Stimulated activated CD4-positive, alpha-beta T cell treated with anti-CD3 and anti-CD28 coated beads, Interleukin-2, amount 100 ng/mL, for 48 hours (primary cell): ENCODE measurements at places on chromosomes 1 and 21.

GRCh38 chr1:201515062-201515750 is 8.3 kb upstream of the CSRP1 start:
- DNase-seq: no peak

- no peak for DNase-seq
Observed at GRCh38 chr1:53502641-53503432, 43.6 kb downstream of the DMRTB1 start.

DNA sequence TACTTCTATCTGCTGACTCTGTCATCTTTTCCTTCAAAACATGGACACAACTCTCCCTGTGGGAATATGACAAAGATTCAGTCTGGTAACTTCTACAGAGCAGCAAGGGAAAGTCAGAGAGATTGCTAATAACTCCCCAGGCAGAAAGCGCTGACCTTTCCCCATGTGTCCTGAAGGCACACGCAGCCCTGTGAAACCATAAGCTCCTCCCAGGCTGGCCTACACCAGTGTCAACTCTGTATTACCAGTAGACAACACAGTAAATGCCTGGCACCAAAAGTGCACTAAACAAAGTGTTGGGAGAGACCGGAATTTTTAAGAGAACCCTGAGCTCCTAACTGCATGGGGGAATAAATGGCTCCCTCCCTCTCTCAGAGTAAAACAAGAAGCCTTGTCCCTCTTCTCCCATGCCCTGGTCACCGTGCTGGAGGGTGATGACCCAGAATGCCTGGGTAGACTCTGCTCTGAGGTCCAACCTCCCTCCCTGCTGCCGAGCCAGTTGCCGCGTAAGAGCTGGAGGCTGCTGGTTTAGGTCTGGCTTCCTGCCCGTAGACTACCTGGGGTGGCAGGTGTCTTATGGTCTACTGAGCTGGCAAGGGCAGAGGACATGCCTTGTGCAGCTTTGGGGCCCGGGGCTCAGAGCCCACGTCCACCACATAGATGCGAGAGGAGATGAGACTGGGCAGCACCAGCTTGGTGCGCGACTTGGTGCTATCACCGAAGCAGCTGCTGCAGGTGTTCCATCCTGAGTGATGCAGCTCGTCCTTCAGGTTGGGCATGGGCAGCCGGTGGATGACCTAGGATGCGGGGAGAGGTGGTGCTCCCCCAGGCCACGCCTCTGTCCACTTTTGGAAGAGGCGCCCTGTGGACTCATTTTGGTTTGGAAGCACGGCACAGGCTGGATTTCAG is 3.9 kb downstream of the SELENBP1 start:
- no peak for DNase-seq

DNA sequence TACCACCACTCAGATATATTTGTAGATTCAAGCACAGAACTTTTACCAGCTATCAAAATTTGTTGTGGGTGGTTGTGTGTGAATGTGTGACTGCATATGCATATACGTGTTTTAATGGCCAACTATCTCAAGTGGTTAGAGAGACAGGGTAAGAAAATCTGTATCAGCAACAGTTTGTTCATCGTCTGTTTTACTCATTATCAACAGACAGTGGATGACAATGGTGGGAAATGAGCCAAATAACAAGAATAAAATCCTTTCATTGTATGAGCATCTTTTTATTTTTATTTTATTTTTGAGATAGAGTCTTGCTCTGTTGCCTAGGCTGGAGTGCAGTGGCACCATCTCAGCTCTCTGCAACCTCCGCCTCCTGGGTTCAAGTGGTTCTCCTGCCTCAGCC is 22.7 kb upstream of the DYNLT5 start:
- no peak for DNase-seq

GRCh38 chr1:55337801-55338447 is 122.8 kb upstream of the USP24 start:
- no peak for DNase-seq

DNA sequence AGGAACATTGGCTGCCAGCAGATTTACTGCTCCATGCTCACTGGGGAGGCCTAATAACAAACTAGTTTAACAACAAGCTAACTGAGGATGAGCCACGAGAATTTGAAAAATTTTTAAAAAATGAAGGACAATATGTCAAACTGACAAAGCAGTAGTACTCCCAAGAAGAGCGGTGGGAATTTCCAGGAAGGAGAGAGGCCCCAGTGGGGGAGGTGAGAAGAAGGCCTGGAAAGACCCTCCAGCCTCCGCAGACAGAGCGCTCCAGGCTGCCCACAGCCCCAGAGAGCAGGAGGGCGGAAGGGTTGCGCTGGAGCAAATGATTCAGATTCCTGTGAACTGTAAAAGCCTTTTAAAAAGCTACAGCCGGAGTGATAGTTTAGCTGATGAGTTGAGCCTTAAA is 78.5 kb downstream of the SIPA1L2 start:
- DNase-seq: no peak

DNA sequence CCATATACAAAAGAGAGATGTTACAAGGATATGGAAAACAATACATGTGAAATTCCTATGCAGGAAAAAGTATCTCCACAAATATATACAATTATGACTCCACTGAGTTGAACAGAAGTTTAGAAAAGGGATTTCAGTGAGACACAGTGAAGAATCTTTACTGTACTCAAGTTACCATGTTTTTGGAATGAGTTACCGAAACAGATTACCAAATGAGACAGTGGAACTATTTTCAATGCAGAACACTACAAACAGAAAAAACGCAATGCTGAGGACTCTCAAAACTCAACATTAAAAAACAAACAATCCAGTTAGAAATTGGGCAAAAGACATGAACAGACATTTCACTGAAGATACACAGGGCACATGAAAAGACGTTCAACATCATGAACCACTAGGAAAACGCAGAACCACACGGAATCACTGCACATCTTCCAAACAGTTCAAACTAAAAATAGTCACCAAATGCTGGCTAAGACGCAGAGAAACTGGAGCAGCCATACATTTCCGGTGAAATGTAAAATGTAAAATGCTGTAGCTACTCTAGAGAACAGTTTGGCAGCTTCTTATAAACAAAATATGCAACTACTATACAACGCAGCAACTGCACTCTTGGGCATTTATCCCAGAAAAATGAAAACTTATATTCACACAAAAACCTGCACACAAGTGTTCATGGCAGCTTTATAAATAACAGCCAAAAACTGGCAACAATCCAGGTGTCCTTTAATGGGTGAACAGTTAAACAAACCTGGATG is 118.7 kb downstream of the UBR4 start:
- DNase-seq: no peak

DNA sequence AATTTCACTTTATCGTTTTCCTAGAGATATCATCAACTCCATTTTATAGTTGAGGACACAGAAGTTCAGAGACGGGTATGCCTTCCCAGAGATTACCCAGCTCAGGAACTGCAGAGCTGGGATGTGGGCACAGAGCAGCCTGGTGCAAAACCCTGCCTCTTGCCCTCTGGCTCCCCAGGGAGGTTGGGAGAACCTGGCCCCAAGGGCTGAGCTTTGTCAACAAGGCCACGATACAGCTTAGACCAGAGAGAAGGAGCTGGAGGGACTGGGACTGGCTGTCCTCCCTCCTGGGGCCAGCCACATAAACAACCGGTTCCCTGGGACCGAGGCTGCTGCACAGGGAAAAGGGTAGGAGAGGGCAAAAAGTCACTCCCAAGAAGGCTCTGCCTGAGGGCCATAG is 3.8 kb downstream of the RIMS3 start:
- no peak for DNase-seq

DNA sequence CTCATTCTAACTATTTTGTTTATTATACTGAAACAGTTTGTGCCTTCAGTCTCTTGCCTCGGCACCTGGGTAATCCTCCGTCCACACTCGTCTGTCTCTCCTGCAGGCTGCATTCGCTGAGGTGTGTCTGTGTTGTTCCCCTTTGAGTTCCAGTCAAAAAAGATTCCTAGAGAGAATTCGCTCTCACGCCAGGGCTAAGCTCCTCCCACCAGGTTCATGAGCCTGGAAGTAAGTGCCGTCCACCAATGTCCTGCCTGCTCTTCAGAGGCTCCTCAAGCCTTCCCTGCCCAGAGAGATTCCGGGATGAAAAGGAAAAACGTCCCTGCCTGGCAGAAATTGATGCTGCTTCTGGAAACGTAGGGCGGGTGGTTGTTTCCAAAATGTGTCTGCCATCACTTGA is 12.9 kb downstream of the KIAA2013 start:
- DNase-seq: no peak

DNA sequence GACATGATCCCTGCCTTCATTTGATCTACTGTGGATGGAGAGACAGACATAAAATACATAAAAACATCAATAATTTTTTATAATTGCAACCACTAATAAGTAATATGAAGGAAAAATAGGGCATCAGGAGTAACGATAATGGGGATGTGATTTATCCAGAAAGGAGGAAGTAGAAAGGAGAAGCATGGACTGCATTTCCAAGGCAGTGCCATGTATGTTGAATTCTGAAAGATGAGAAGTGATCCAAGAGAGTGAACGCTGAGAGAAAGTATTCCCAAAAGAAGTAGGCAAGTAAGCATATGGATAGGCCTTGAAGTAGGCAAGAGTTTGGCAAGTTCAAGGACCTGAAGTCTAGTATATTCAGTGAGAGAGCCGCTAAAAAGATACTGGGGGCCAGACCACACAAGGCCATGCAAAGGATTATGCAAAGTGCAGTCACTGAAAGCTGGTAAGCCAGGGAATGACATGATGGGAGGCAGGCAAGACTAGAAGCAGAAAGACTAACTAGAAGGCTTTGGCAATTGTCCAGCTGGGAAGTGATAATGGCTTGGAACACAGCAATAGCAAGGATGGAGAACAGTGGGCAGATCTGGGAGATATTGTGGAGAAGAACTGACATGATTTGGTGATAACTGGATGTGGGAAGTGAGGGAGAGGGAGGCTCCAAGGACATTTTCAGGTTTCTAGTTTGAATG is 85.9 kb downstream of the TM2D1 start:
- no peak for DNase-seq

DNA sequence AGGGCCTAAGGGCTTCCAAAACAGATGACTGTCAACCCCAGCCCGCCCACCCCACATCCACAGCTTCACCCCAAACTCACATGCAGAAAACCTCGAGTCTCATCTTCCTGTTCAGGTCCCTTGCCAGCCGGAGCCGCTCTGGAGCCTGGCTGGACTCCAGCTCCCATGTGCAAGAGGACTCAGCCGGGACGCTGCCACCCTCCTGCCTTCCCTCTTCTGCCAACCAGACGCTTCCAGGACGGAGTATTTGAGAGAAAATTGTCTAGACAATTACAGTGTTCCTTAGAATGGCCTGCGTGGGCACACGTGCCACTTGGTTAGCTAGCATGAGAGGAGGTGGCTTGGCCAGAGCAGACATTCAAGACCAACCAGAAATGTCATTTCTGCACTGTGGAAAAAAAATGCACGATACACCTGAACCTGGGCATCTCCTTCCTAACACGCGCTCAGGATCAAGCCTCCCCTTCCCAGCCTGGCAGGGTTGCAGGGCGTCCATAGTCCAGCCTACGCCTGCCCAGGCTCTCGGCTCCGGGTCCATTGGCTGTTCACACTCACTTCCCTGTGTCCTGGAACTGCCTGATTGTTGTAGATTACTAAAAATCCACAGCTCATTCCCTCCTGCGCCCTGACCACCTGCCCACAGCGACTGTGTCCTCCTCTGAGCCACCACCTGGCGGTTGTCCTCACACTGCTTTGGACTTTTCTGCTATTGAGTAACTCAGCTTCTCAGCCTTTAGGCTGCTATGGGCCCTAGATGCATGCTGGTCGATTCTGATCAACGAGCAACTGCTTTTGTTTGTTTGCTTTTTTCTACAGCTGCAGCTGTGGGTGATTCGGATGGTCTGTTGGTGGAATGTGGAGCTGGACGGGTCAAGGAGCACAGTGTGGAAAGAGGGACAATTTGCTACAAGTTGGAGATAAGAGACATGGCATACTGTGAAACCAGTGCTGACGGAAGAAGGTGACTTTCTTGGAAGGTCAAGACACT is at the start of gene CLDN14:
CLDN14 (minus strand) TSS at position 708 of the 988 bp plus-strand sequence. CDS start 18,427 bp downstream, outside the sequence.
- no peak for DNase-seq

DNA sequence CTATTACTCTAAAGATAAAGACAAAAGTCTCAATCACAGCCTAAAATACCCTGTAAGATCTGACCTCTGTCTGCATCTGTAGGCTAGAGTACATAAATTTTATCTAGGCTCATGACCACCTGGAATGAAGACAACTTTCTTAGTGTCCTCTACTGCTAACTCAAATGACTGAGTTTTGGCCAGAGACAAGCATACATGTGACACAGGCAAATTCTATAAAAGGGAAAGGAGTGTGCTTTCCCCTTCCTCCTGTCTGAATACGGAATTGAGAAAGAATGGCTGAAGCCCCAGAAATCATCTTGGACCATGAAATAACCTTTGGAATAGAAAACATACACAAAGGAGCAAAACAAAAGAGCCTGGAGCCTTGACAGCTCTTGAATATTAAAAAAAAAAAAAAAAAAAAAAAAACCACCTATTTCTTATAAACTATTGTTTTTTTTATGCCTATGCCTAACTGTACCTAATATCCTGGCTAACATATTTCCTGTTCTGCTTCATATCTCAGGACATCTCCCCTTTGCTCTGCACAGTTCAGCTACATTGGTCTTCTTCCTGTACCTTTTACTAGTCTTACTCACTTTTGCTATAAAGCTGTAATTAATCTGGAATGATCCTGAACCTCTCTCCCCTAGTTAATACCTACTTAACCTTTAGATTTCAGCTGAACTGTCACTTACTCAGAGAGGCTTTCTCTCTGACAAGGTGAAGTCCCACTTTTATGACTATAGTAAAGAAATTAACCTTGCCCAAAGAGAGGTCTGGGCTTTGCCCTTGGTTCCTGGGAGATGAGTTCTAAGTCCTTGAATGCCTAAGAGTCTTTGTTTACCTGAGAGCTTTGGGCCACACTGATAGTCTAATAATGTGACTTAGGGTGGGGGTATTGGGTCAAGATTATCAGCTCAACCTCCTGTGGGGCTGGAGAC is 16.1 kb downstream of the UCHL5 start:
- no peak for DNase-seq

DNA sequence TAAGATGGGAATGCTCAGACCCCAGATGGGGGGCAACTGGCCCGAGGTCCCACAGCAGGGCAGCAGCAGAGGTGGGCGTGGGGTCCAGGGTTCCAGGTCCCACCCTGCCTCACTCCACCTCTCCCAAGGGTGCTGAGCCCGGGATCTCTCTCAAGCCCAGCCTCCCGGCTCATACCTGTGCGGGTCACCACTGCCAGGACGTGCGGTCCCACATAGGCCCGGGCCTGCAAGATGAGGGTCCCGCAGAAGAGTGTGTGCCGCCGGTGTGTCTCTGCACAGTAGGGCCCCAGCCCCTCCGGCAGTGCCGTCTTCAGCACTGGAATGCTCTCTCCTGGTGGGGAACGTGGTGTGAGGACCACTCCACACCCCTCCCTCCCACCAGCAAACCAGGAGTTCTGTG is 14.9 kb downstream of the ATP13A2 start:
- no peak for DNase-seq
